ENCODE measurements at places on chromosomes 7 and 10.

DNA sequence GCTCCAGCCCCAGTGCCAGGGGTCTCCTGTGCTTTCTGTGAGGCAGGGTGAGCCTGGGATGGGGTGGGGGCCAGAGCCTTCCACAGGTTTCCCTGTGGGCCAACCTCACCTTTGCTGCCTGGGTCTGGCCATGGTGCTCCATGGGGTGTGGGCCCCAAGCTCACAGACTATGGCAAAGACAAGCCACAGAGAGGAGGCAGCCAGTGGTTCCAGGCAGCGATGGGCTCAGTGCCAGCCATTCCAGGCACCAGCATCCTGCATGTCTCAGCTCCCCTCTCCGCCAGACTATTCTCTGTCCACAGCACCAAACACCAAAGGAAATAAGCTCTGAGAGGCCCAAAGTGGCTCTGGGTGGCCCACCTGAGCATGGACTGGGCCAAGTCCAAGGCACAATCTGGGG lies 133.5 kb downstream of the PTPN20 start:
- no peak for DNase-seq

DNA sequence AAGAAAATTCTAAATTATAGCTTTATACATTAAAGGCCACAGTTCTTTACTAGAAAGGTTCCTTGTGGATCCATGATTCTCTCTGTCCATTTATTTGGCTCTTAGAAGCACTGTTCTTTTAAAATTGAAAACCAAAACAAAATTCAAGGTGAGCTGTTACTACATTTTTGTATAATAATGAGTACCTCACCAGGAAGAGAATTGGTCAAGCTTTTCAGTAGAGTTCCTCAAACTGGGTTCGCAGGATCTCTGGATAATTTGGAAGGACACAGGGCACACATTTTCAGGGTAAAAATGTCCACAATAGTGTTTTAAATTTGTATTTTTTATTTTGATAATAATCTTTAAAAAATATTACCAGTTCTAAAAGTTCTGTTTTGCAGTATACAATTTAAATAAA lies 93.0 kb downstream of the PPP1R3A start:
- DNase-seq: no peak

GRCh38 chr10:59719374-59719773 lies 9.7 kb upstream of the SLC16A9 start:
- DNase-seq: no peak

DNA sequence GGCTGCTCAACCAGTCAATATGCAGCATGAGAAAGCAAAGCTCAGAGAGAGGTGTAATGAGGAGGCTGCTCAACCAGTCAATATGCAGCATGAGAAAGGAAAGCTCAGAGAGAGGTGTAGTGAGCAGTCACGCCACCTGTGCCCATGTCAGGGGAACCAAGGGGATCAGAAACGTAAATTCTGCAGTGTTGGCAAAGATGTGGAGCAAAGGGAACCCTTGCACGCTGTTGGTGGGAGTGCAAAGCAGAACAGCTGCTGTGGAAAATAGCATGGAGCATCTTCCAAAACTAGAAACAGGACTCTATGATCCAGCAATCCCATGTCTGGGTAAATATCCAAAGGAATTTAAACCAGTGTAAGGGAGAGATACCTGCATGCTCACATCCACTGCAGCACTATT lies 194.9 kb downstream of the DIP2C start:
- no peak for DNase-seq

DNA sequence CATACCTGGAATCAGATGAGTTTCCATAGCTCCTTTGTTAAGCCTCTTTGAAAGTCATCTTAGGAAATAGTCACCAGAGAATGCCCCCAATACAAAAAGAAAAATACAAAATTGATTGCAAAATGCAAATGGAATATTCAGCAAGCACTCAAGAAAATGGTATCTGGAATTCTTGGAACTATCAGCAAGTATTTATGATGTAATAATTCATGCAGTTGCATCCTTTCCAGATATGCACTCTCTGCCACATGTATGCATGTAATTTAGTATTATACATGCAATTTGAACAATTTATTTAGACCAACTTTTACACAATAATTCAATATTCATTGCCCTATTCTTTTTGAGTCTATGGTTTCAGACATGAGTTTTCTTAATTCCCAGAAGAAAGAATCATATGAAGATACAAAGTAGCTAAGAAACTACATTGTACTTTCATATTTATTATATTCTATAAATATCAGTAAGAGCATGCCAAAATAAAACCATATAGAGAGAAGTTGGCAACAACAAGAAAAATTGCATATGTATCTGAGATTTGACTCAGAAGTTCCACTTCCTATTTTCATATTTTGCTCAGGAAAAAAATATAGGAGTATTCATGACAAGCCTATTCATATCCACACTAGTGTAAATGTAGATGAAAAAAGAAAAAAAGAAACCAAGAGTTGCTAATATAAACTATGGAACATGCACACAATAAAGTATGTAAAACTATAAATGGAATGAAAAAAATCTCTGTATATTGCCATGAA lies 338.5 kb downstream of the SEMA3D start:
- DNase-seq: peak; percentile 4

DNA sequence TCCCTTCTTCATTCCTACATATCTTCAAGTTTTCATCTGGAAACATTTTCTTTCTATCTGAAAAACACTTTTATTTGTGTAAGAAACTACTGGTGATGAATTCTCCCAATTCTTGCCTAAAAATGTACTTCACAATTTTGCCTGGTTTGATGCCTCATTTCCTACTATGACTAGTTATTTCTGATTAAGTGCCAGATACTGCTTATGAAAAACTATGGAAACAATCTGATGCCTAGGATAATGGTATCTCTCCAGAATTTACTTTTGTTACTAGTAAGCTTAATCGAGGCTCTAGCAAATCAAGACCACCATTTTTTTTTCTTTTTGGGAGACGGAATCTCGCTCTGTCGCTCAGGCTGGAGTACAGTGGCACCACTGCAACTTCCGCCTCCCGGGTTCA lies 31.3 kb downstream of the CACUL1 start:
- peak; percentile 51 for DNase-seq

DNA sequence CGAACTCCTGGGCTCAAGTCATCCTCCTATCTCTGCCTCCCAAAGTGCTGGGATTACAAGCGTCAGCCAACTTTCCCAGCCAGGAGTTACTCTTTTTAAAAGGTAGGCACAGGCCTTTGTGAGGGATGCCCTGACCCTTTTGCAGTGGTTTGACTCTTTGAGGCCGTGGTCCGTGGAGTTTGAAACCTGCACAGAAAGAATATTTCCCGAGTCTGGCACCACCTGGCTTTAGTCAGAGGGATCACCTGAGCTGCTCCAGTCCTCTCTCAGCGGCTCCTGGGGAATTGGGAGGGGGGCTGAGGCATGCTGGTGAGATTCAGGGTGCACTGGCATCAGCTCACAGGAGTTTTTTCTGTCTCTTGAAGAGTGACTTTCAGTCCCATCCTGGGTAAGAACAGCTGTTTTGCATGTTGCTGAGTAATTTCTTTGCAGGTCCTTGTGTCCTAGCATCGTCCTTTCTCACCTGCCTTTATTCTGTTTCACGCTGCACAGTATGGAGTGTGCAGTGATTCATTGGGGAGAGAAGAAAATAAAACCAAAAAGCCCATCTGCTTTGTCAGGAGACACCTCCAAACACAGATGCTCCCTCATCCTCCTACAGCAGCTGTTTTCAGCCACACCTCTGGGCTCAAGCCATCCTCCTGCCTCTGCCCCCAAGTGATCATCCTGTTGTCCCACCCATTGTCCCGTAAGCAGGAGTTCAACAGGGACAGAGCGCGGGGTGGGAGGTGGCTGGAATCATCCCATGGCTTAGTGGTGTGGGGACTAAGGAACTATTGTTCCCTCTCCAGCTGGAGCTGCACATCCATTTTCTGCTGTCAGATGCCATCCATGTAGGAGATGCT lies 284.7 kb downstream of the CAMK1D start:
- no peak for DNase-seq

- no peak for DNase-seq
Observed at GRCh38 chr7:71543396-71543795, 411.5 kb downstream of the GALNT17 start.

- peak; percentile 13 for DNase-seq
Observed at GRCh38 chr10:35516102-35516670, 89.0 kb upstream of the GJD4 start.

DNA sequence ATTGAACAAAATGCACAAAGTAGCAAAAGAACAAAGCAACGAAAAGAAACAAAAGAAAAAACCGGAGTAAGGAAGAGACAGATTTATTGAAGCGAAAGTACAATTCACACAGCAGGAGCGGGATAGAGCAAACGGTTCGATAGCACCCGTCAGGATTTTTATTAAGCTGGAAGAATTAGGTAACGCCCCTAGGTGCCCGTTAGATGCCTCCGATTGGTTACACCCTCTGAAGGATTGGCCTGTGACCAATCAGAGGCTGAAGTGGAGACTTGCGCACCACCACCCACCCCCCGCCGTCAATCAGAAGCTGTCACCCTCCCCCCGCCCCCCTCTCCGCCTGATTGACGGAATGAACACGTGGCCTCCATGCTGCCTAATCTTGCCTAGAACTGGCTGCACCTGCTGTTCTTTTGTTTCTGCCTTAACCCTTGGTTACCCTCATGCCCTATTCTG lies 16.8 kb downstream of the OCM2 start:
- DNase-seq: no peak

- DNase-seq: peak; percentile 64
Observed at GRCh38 chr10:97498841-97499560, at the start of gene UBTD1. Gene UBTD1, plus strand, starts transcription at chr10:97498924. Its CDS starts 280 bp downstream, at chr10:97499204.

DNA sequence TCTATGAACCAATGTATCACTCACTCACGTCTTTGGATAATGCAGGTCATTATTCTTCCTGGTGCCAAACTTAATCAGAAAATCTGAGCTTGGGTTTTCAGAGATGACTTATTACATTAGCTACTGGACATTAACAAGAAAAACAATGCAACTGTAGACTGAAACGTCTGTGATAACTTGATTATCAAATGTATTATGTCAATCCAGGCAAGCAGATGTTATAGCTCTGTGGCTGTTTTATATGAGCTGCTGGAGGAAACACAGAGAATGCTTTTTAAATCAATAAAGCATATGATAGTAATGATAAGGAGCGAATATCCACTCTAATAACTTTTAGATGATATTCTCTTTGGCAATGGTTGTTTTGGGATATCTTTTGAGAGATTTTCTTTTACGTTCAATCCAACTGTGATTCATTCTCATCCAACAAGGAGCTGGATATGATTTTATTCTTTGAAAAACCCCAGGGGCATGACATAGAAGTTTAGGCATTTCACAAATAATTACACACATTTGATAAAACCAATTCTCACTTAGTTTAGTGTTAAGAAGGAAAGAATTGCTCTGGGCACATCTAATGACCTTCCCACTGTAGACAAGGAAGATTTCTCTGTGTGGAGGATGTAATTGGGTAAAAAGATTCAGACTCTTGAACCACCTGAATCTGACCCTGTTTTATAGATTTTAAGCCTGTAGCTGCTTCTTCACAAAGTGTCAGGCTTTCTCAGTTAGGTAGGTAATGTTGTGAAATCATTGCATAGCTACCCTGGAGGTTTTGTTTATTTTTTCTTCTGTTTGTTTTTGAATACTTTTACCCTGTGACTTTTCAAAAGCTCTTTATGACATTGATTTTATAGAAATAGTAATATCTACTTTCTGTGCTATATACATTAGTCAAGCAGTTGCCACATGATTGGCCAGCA lies 1124.7 kb downstream of the DNAJB9 start:
- no peak for DNase-seq

DNA sequence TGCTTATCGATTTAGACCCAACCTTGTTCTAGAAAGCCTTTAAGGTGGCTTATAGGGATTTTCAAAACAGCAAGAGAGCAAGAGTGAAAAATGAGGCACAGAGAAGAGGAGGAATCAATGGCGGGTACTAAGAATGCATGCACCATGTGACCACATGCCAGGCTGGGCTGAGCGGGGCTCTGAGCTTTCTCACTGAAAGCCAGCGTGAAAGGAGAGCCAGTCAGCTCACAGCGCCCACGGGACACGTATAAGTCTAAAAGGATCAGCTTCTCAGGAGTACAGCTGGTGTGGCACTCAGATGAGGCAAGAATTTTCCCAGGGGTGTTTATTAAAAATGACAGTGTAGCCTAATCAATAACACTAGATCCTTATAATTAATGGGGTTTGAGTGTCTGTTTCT lies 114.3 kb downstream of the SLIT1 start:
- no peak for DNase-seq

- no peak for DNase-seq
Observed at GRCh38 chr10:60823324-60823723, 45.0 kb downstream of the CDK1 start.

- no peak for DNase-seq
Observed at GRCh38 chr7:38211940-38212339, 33.9 kb downstream of the STARD3NL start.

DNA sequence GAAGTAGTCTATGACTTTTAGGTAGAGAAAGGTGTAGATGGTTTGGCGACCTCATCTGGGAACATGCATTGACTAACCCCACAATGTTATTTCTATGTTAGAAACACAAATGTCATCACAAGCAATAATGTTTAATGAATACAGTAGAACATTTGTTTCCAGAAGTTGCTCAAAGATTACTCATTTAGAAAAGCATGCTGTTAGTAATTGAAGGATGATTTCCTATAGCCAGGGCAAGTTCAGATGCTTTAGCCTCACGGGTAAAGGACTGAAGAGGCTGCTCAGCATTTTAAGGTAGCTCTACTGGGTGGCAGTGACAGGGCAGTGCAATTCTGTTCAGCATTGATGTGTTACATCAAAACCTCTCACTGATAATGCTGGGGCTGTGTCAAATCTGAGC lies 199.3 kb upstream of the FZD1 start:
- peak; percentile 27 for DNase-seq

DNA sequence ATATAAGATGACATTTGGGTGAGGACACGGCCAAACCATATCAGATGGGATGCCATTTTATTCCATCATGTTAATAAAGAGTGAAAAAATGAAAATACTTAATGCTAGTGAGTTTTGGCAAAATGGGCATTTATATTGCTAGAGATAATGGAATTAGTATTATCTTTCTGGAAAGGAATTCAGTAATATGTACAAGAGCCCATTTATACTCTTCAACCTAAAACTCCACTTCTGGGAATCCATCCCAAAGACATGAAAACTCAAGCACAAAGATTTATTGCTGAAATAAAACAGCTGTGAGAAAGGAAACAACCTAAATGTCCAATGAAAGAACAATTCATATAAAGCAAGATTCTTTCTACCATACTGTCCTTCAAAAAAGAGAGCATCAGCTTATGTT lies 96.0 kb upstream of the TMEM168 start:
- DNase-seq: no peak

- no peak for DNase-seq
Observed at GRCh38 chr10:11601670-11602069, 9.8 kb downstream of the USP6NL start.

DNA sequence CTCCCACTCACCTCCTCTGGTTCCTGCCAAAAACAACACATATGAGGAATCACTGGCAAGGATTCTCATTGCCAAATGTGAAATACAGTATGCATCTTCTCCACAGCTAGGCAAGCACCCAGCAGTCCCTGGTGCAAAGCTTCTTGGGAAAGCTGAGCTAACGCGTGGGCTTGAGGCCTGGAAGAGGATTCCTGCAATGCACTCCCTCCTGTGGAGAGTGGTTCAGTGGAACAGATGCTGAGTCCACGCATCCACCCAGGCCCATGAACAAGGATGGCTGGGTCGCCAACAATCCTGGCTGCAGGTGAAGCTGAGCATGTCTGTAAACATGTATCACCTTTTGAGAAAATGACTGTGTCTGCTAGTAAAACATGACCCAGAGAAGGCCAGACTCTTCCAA lies 113.2 kb upstream of the CHST15 start:
- no peak for DNase-seq
